ENCODE measurements at places on chromosomes 5 and 9. TPM values are rescaled to one million over a fixed set of nuclear protein-coding genes. Genes with fewer than 3 reads are reported as not detected.

The IL12B gene
- total RNA-seq: not detected

The MLANA gene
- total RNA-seq: not detected

The GABRA1 gene
- total RNA-seq: not detected

The C5orf34 gene
- total RNA-seq: 6.8 TPM

The TLR4 gene
- not detected for total RNA-seq

The AQP7 gene
- total RNA-seq: not detected

The IL5 gene
- total RNA-seq: 7.0 TPM

DNA sequence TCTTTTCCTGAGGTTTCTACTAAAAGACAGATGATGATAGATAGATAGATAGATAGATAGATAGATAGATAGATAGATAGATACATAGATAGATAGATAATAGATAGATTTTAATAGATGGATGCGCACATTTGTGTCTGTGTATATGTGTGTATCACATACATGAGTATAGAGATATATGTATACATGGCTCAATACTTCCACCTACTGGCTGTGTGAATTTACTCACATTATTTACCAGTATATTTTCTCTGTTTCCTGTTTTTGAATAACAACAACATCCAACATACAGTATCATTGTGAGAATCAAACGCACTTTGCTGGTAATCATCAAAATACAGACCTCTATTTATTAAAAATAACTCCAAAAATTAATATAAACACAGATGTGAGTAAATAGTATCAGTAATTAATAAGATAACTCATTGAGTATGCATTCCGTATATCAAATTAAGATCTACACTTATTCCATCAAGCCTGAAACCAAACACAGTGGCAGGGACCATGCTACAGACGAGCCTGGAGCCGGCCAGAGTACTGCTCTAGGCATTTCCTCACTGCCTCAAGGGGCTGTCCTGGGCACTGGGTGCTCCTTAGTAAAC lies 338.0 kb downstream of the SEMA5A start:
- no peak for DNase-seq

- no peak for DNase-seq
Observed at GRCh38 chr5:1214936-1215220, 10.3 kb upstream of the SLC6A18 start.

DNA sequence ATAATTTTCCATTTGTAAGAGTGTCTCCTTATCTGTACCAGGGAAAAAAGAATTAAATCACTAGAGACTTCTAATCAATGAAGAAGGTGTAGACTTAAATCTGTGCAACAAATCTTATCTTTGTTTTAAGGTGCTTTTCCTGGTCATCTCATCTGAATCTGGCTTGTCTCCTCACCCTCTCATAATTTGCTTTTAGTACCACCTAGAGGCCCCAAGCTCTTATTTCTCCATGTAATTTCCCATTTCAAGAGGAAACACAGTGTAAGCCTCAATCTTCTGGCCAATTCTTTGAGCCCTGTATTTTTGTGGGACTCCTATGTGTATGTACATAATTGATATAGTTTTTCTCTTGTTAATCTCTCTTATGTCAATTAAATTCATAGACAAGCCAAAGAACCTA lies 1975.3 kb upstream of the CDH6 start:
- DNase-seq: no peak

DNA sequence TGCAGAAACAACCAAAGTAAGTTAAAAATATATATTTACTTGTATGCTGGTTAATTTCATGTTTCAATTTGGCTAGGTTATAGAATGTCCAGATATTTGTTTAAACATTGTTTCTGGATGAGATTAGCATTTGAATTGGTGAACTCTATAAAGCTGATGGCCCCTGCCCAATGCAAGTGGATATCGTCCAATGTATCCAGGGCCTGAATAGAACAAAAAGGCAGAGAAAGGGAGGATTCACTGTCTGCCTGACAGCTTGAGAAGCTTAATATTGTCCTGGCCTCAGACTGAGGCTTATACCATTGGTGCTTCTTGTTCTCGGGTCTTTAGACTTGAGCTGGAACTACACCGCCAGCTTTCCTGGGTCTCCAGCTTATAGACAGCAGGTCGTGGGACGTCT lies 446.7 kb upstream of the ACTBL2 start:
- DNase-seq: no peak

DNA sequence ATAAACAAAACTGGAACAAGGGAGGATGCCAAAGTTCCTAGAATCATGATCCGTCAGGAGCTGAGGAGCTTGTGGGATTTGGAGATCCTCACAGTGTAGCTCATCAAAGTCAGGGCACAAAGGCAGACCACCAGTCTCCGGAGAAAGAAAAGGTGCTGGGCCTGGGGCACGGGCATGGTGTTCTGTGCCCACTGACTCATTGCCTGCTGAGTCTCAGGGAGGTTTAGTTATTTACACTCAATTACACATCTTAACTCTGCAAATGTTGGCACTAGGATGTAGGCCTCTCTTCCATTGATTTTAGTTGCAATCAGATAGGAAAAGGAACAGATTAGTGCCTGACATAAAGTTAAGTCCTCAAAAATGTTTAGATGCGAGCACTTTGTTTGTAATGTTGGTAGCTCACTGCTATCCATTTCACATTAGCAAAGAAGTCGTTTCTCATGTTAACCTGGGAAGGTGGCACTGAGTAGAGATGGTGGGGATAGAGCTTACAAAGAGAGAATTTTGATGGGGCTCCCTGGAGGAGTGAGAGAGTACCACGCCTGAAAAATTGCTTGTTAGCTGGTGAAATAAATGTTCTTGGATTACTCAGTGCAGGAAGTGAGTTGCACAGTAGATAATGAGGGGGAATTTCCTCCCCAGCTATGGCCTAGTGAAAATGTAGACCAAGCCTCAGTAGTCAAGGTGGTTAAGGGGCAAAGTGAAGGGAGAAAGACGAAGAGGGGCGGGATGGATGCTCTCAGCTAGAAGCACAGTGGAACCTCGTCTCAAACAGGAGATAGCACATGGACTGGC lies 109.5 kb upstream of the CD180 start:
- no peak for DNase-seq

GRCh38 chr9:17802249-17802857 lies 223.5 kb downstream of the SH3GL2 start:
- no peak for DNase-seq

GRCh38 chr5:1765880-1766235 lies 33.8 kb downstream of the MRPL36 start:
- no peak for DNase-seq

- DNase-seq: no peak
Observed at GRCh38 chr5:140005145-140005591, 37.9 kb downstream of the NRG2 start.

DNA sequence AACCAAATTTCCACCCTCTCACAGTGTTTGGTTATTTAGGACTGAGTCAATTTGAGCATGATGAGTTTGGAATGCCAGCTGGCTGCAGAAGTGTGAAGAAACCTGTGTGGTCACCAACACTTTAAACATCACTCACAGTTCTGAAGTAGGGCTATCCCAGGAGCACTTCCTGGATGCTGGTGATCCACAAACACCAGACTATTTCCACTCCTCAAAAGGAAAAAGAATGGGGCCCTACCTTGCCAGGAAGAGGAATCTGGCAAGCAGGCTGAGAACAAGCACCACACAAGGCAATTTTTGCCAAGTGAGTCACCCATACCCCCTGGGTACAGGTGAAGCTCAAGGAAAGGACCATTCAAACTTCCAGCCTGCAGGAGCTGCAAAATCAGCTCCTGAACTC lies 294.2 kb upstream of the PTGER4 start:
- DNase-seq: peak; percentile 68

GRCh38 chr5:30279237-30279636 lies 914.2 kb upstream of the CDH6 start:
- DNase-seq: no peak

- DNase-seq: no peak
Observed at GRCh38 chr5:57841676-57842363, 359.2 kb upstream of the ACTBL2 start.

- no peak for DNase-seq
Observed at GRCh38 chr5:4095918-4096630, 500.4 kb downstream of the IRX1 start.

- no peak for DNase-seq
Observed at GRCh38 chr9:113973963-113974413, 97.9 kb downstream of the ZNF618 start.

GRCh38 chr9:981491-981898 lies 5.0 kb downstream of the DMRT3 start:
- DNase-seq: no peak

DNA sequence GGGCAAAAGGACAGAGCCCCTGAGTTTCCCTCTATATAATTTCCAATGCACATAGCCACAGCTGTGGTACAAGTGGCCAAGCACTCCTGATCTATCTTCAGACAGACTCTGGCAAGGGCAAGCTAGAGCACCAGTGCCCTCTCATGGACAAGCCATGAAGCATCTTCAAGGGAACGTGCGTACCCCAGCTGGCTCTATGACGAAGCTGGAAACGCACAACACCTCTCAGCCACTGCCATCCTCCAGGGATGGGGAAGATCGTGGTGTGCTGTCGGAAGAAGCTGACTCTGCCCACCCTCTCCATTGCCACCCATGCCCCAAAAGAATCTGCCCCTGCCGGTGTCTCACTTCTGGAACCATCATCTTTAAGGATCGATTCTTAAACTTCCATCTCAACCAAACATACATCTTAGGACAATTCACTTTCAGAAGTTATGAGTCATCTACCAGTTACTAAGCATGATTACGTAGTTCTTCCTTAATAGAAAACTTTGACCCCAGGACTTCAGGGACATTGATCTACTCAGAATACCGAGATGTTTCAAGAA lies 482.9 kb downstream of the AGTPBP1 start:
- DNase-seq: peak; percentile 65

DNA sequence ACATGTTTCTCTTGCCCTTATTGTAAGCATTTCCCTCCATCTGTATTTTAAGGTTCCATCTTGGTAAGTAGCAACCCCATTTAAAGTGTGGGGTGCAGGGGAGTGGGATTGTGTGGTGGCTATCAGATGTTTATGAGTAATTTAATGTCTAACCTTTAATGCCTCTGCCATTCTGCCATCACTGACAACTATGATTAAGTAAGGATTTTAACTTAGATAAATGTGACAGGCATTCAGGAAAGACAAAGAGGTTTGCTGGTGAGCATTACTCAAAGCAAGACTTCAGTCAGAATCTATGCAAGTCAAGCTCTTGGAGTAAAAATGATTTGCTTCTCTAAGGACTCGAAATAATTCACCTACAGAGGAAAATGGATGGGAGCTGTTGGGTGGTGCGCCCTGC lies 143.0 kb downstream of the NXNL2 start:
- DNase-seq: no peak

Data from activated CD4-positive, alpha-beta T cell treated with anti-CD3 and anti-CD28 coated beads, Interleukin-2, amount 10 ng/mL, durations not matched to agents 24 days and 14 days (primary cell).